Cortex of kidney (tissue), 1 donor: ENCODE measurements at places on chromosomes 7 and 10.

DNA sequence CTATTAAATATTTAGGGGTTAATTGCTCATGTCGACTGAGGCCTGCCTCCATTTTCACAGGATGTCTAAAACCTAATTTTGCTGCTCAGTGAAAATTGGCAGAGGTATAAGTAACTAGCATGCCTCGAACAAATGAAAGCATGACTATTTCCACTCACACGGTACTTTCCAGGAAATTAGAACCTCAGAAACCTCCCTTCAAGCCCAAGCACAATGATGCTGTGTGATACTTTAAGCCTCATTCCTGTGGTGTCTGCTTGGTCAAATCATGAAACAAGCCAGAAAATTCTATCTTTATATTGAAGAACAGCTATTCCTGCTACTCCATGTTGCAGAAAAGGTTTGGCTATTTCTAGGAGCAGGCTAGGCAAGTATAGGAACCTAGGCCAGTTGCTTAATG lies 203.0 kb downstream of the SORCS3 start:
- no peak for DNase-seq

DNA sequence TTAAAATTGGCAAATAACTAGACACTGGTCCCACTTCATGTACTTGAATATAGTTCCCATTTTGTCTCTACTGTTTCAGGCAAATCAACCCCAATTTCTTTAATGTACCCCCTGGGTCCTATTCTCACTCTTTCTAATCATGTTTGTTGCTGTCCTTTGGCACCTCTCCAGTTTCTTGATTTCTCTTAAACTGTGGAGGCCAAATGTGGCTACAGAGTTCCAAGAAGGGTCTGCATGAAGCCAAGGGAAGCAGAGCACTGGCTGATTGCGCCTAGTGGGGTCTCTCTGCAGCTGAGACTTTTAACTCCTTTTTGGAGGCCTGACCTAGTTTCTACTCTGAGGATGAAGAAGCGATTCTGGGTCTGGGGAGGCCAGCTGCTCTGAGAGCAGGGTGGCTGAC lies 6.7 kb upstream of the ADAM12 start:
- DNase-seq: no peak

DNA sequence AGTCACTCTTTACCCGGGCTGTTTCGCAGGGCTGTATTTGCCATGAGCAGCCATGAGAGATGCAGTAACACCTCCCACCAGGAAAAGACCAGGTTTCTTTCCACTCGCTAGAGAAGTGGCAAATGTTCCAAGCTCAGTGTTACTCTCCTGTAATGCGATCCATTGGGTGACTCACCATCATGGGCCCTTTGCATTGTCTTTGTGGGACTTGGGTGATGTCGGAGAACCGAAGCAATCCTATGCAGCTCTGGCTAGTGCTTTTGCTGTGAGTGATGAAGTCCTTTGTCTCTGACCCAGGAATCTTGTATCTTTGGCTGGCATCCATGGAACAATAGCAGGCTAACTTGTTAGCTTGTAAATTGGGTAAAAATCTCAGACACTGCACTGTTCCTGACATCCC lies 40.0 kb downstream of the GHRHR start:
- no peak for DNase-seq

- no peak for DNase-seq
Observed at GRCh38 chr10:117663750-117664149, 121.2 kb downstream of the EMX2 start.

- DNase-seq: no peak
Observed at GRCh38 chr10:52216852-52217251, 97.2 kb upstream of the DKK1 start.
